Left renal cortex interstitium (tissue), 4 donors: ENCODE measurements at places on chromosomes 7 and 10.

DNA sequence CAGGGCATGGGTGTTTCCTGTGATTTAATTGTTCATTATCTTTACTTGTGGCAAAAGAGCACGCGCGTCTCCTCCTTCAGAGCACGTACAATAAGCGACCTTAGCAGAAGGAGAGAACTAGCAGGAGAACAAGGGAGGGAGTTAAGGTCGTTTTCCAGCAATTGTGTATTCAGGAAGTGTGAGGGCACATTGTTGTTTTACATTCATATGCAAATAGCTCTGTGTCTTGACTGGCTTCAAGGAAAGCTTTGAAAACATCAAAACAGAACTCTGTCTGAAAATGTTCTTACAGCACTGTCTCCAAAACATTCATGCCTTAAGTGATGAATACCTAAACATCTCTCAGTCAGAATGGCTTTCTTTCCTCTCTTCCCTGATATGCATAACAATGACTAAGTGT, 499.1 kb downstream of the ACTR3B start:
- no peak for DNase-seq

DNA sequence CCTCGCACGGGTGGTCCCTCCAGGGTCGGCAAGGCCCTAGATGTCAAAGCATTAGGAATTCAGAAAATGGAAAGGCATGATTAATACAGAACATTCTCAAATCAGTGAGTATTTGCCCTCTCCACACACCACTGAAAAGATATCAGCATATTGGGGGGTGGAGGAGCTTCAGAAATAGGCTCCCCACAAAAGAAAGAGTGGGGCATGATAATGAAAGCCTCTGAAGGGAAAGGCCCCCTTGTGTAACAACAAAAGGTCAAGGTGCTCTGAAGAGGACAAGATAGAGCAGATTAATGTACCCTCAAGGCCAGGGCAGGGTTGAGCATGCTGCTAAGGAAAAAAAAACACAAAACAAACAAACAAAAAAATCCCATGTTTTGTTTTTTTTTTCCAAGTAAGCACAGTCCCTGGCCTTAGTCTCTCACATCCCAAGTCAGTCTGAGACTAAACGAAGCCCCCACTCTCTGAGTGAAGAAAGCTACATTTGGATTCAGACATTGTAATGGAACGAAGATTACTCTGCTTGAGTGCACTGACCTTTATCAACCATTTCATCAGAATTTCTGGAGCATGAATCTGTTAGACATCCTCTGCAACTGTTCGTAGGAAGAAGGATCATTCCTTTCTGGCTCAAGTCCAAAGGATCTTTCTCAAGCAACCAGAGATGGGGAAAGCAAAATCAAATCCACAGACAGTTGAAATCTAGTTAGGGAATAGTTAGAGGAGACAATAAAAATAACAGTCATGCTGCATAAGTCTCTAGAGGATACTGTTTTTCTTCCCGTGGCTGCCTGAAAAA, 27.4 kb upstream of the DGKI start:
- no peak for DNase-seq

- no peak for DNase-seq
Measured at GRCh38 chr10:88131511-88132139, 268.2 kb downstream of the PTEN start.

- no peak for DNase-seq
Measured at GRCh38 chr10:13528875-13529713, at the start of gene BEND7. BEND7 (minus strand) TSS chr10:13529014; CDS start chr10:13528533, 481 bp downstream.

- DNase-seq = no peak
Measured at GRCh38 chr10:20948686-20949327, 51.7 kb upstream of the NEBL start.

DNA sequence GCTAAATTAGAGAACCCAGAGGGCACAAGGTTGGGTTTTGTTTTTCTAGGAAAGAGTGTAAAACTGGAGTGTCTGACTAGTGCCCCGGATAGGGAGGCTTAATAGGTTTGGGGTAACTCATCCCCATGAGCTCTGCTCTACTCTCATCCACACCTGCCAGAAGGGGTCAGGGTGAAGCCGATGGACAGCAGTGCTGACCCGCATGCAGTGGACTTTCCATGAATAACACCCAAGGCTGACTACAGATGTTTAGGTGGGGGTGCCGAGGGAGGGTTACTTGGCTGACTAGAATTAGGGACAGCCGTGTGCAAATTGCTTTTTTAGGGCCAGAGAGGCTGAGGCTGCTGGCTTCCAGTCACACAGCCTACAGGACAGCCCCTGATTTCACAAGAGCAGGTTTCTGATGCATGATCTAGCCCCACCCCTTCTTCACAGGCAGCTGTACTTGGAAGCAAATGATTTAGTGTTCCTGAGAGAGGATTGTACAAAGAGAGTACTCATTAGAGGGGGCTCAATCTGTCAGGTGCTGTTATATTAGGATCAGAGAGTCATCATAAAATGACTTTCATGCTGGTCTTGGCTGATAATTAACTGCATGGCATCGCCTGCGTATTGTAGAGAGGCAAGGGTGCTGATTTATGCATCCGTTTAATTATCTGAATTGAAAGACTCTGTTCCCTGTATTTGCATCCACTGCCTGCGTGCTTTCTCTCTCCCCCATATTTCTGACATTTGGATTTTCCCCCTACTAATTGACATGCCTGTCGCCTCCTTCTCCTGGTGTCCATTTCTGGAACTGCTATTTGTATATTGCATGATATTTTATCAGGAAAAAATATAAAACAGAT, 9.5 kb downstream of the INHBA start:
- DNase-seq = no peak

DNA sequence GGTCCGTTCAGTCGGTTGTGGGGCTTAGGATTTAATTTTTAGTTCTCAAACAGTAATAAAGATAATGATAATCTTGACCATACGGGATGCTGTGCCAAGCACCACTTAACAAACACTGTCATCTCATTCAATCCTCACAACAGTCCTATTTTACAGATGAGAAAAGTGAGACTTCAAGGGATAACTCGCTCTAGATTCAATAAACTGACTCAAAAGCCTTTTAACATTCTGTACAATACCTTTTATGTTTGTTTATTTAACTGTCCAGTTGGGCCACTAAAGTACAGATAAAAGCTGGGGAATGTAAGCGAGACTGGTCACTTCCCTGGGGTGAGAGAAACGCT, 437 bp upstream of the CFAP69 start:
- DNase-seq = no peak

DNA sequence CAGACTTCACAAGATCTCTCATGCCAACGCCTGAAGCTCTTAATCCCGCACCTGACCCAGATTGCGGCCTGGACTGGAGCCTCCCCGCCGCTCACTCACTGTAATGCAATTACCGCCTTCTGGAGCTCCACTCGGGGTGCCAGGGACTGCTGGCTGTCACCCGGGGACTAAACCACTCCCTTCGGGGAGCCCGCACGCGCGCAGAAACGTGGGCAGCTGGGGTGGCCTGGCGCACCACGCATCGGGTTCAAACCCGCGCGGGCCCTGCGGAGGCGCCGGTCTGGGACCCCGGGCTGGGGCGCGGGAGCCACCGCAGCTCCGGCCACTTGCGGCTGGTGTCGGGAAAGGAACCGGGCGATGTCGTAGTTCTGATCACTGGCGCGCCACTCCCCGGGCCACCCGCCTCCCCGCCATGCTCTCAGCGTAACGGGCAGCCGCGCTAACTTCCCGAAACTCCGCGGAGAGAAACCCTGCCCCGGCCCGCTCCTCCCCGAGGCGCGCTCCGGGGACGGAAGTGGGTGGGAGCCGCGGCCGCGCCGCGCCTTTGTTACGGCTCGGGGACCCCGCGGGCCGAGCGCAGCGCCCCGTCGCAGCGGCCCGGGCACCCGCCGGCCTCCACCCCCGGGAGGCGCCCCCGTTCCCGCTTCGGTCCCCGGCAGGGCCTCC, 100.3 kb upstream of the SVIL start:
- DNase-seq = no peak

- DNase-seq = no peak
Measured at GRCh38 chr7:121924269-121925186, 51.6 kb downstream of the PTPRZ1 start.

- DNase-seq = no peak
Measured at GRCh38 chr10:95518455-95519452, 42.4 kb downstream of the SORBS1 start.

- DNase-seq = peak; percentile 34
Measured at GRCh38 chr7:123682690-123683089, 27.0 kb downstream of the LMOD2 start.

GRCh38 chr7:70857793-70858545, 274.0 kb upstream of the GALNT17 start:
- DNase-seq = no peak

- no peak for DNase-seq
Measured at GRCh38 chr7:156236181-156236889, 404.2 kb upstream of the RNF32 start.

DNA sequence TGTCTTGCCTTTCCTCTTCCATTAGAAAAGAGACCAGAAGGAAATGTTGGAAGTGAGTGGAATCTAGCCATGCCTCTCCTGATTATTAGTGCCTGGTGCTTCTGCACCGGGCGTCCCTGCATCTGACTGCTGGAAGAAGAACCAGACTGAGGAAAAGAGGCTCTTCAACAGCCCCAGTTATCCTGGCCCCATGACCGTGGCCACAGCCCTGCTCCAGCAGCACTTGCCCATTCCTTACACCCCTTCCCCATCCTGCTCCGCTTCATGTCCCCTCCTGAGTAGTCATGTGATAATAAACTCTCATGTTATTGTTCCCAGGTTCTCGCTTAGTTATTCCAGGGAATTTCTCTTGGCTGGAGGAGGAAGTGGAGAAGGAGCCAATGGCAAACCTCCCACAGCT, 4.2 kb downstream of the TMEM176A start:
- DNase-seq = no peak

DNA sequence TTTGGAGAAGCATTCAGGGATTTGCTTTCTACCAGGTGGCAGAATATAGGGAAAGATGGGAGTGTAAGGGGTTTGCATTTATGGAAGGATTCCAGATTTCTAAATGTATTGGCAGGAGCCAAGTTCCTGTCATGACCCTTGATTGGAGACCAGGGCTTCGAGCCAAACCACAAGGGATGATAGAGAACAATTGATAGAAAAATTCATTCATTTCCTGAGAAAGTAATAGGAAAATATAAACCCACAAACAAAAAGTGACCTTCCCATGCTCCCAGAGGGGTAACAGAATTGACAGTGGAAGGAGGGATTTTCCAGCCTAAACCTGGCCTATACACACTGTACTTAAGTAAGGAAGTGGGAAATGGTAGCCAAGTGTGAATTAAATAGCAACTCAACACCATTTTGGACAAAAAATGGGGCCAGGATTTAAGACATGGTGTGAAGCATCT, 22.4 kb upstream of the IFIT2 start:
- no peak for DNase-seq

DNA sequence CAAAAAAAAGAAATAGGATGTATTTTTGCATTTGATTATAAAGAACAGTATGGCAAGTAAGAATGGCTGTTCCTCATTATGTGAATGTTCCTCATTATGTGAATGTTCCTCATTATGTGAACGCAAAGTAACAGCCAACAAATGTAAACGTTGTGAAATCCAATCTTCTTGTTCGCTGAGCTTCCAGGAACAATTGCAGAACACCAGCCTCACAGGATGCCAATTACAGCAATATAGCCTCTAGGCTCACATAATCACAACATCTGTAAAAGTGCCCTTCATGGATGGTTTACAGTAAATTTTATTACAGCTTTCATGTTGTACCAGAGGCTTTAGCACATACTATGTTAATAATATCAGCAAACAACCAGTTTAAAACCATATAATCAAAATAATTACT, 71.6 kb downstream of the THSD7A start:
- no peak for DNase-seq

DNA sequence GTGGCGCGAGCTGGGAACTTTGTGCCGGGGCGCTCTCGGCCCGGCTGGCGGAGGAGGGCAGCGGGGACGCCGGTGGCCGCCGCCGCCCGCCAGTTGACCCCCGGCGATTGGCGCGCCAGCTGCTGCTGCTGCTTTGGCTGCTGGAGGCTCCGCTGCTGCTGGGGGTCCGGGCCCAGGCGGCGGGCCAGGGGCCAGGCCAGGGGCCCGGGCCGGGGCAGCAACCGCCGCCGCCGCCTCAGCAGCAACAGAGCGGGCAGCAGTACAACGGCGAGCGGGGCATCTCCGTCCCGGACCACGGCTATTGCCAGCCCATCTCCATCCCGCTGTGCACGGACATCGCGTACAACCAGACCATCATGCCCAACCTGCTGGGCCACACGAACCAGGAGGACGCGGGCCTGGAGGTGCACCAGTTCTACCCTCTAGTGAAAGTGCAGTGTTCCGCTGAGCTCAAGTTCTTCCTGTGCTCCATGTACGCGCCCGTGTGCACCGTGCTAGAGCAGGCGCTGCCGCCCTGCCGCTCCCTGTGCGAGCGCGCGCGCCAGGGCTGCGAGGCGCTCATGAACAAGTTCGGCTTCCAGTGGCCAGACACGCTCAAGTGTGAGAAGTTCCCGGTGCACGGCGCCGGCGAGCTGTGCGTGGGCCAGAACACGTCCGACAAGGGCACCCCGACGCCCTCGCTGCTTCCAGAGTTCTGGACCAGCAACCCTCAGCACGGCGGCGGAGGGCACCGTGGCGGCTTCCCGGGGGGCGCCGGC, 870 bp downstream of the FZD1 start:
- DNase-seq = no peak

GRCh38 chr7:55557666-55558188, 14.6 kb downstream of the VOPP1 start:
- DNase-seq = no peak

GRCh38 chr10:62115842-62116241, 152.8 kb downstream of the RTKN2 start:
- DNase-seq = no peak

GRCh38 chr7:44982535-44982923, 3.7 kb upstream of the MYO1G start:
- DNase-seq = no peak

- DNase-seq = no peak
Measured at GRCh38 chr7:1917221-1918062, 247.4 kb downstream of the ELFN1 start.

DNA sequence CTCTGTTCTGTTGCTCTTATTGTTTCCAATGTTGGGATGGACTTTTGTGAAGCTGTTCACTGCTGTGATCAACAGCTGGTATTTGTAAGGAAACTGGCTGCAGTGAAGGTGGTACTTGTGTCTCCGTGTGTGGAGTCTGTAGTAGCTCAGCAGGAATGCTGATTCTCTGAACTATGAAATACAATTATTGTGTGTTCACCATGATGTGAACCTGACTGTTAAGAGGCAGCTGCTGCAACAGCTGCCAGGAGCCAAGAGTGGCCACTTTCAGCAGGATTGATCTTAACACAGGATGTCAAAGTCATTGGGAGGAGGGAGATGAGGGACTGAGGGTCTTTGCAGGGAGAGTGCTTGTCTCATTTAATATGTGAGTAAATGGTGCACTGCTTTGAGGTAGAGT, 13.9 kb downstream of the VSTM2A start:
- DNase-seq = no peak

GRCh38 chr7:6071406-6071805, 40.2 kb downstream of the ANKRD61 start:
- DNase-seq = no peak

- DNase-seq = no peak
Measured at GRCh38 chr7:159115601-159116501, 28.8 kb downstream of the VIPR2 start.

DNA sequence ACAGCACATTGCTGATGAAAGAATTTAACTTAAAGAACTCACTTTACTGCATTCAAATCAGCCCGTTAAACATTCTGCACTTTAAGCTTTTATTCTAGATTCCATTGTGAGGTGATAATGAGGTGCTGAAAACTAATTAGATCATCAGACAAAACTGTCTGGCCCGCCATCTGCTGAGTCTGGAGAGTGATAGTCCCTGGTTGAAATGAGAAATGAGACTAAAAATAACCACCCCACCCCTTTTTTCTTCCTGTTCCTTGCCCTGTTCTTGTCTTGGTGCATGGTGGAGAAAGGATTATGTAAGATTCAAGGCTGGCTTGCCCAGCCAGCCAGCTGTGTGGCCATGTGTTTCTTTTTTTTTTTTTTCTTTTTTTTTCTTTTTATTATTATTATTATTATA, 277.0 kb upstream of the COBL start:
- no peak for DNase-seq
